ENCODE measurements at places on chromosomes 2 and 18. TPM values are rescaled to one million over a fixed set of nuclear protein-coding genes. Genes with fewer than 3 reads are reported as not detected.

C1QL2 gene
- total RNA-seq, result not detected

SATB2 gene
- not detected for total RNA-seq

ZNF804A gene
- total RNA-seq, result not detected

FMNL2 gene
- total RNA-seq, result 0.19 TPM

DNA sequence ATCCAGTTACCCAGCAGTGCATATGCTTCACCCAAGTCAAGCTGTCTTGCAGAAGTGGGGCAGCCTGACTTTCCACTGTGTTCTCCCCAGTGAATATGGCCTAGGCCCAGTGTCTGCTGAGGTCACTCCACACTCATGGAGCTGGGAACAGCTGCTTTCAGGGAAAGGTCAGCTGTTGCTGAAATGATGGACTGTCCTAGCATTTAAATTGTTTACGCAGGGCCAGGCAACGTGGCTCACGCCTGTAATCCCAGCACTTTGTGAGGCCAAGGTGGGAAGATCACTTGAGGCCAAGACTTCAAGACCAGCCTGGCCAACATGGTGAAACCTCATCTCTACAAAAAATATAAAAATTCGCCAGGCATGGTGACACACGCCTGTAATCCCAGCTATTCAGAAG is 86.5 kb downstream of the LIPG start:
- no peak for DNase-seq

GRCh38 chr18:74116633-74117554 is 30.7 kb downstream of the FBXO15 start:
- peak; percentile 48 for DNase-seq

Data from CD8-positive, alpha-beta T cell (primary cell).